ENCODE measurements at places on chromosomes 2 and 18.
A peak's percentile ranks its signal among the peaks of the same experiment; 100 is the strongest.

GRCh38 chr2:12416600-12416999 is 300.1 kb upstream of the TRIB2 start:
- no peak for DNase-seq

DNA sequence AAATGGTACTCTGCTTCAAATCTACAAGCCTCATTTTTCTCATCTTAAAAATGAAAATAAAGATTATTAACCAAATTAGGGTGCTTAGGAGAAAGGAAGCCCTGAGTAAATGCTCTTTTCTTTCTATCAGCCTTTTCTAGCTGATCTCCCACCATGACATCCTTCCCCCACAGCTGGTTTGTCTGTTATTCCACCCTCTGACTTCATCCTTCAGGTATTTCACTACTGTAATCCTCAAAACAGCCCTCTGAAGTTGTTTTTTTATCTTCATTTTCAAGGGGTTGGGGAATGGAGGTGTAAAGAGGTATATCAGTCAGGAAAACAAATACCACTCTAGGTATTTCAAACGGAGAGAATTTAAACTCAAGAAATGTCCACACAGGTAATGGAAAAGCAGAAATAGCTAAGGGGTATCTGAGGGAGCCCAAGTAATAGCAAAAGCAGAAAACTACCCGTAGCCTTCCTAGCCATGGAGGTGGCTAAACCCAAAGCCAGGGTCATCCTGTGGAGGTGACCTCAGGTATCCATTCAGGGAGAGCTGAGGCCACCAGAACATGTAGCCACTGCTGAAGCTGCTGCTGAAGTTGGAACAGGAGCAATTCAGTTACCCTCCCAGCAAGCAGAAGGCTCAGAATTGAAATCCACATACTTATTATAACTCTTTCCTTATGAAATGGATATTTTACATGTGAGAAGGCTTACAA is 990.9 kb upstream of the ACVR2A start:
- DNase-seq, result no peak

DNA sequence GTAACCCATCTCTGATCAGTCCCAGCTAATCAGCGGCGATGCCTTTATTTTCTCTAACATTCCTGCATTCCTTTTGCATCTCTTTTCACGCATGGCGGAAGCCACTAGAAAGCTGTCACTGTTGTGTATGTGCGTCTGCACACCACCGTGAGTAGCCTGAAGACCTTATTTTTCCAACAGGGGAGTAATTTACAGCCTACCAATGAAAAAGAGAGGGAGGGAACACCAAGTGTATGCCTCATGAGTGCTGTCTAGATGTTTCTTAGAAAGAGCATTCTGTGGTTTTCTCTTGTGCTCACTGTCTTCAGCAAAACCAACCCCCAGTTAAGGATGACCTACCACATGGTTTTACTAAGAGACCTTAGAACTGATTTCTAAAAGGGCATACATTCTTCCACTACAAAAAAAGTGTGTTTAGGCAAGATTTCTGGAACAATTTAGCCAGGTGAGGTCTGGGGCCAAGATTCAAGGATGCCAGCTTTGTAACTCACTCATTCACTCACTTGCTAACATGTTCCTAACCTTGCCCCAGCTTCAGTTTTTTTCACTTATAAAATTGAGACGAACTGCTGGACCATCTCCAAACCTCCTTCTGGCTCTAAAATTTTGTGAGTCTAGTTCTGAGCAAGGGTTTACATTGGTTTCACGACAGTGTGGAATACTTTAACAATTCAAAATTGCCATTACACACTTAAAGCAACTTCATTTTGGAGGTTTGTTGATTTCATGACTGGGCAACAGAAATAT is 51.4 kb downstream of the BCL2 start:
- DNase-seq, result no peak

DNA sequence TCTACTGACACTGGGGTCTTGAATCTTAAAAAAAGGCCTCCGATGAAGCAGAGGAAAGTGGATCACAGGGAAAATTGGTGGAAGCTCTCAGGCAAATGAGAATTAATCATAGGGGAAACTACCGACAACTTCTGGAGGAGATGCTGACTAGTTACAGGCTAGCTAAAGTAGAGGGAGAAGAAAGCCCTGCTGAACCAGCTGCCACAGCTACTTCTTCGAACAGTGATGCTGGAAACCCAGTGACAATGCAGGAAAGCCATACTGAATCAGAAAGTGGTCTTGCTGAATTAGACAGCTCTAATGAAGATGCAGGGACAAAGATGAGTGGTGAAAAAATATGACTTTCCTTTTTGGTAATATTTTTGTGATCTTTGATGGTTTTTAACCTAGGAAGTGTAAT is 44.9 kb upstream of the SLC3A1 start:
- DNase-seq, result no peak

GRCh38 chr2:73089270-73090030 is 17.9 kb upstream of the SFXN5 start:
- no peak for DNase-seq

GRCh38 chr2:177606636-177607035 is 214.1 kb downstream of the AGPS start:
- peak; percentile 18 for DNase-seq

DNA sequence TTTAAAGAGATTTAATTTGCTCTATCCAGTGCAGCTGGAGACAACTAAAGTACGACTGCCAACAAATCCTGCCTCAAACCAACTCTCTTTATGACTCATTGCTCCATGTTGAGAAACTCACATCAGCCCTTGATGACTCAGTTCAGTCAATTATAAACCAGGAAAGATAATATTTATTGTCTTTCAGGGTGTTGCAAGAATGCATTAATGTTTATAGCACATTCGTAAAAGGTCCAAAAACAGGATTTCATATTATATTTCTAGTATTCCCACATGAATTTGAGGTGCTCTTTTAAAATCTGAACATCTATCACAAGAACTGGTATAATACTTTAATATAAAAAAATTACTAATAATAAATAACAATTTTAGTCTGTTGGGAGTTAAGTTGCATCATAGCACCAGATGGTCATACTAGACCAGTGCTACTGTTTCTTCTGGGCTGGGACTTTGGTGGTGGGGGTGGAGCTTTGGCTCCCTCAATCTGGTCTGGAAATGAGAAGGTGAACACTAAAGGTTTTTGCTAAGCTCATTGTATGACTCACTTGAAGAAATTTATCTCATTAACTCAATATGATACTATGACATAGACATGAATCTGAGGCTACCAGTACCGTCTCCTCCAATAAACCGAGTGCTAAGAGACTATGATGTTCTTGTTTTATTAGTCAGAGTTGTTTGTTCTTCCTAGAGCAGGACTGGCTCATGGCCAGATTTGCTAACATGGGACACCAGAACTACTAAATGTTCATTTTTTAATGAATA is 26.6 kb upstream of the MAP3K20 start:
- peak; percentile 97 for DNase-seq

- no peak for DNase-seq
Observed at GRCh38 chr2:142741764-142742269, 135.6 kb upstream of the KYNU start.

GRCh38 chr2:128405981-128406613 is 87.4 kb upstream of the HS6ST1 start:
- no peak for DNase-seq

GRCh38 chr2:26873286-26873983 is 25.5 kb downstream of the DPYSL5 start:
- DNase-seq, result no peak

DNA sequence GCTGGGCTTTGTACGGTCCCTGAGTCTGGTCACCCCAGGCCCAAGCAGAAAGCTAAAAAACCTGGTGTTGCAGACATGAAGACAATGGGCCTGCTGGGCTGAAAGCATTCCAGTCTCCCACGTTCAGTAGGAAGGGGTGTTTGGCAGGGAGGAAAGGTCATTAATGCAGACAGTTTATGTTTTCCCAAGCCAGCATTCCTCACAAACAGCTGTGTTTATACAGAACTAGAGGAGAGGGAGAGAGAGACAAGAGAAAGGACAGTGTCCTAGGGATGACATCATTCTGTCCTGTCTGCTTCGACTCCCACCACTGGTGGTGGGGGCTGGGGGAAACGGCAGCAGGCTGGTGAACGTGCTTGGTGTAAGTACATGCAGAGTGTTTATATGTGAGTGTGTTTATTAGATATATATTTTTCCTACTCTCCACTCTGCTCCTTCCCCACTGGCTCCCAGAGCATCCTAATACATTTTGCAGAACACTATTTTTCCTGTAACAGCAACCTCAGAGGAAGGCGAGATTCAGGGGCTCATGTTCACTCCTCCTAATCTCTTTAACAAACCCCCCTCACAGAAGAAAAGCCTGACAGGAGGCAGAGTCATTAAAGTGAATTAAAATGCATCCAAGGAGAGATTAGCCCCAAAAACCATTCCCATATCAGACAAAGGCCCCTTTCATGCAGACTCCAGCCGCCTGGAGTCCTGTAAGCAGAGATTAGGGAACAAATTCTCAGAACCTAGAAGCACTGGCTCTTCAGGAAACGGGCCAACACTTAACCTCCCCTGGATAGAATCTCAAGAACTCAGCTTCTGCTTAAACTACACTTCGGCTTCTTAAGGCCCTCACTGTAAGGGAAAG is 380.4 kb downstream of the TNS1 start:
- no peak for DNase-seq

GRCh38 chr2:119823734-119824334 is 64.1 kb downstream of the PTPN4 start:
- peak; percentile 34 for DNase-seq

- no peak for DNase-seq
Observed at GRCh38 chr18:45771587-45772480, 47.9 kb downstream of the SLC14A1 start.

GRCh38 chr18:35564795-35565453 is 16.6 kb upstream of the GALNT1 start:
- DNase-seq, result no peak
